ENCODE measurements at places on chromosomes 13 and 19. TPM values are rescaled to one million over a fixed set of nuclear protein-coding genes. Genes with fewer than 3 reads are reported as not detected.
A peak's percentile ranks its signal among the peaks of the same experiment; 100 is the strongest.

DNA sequence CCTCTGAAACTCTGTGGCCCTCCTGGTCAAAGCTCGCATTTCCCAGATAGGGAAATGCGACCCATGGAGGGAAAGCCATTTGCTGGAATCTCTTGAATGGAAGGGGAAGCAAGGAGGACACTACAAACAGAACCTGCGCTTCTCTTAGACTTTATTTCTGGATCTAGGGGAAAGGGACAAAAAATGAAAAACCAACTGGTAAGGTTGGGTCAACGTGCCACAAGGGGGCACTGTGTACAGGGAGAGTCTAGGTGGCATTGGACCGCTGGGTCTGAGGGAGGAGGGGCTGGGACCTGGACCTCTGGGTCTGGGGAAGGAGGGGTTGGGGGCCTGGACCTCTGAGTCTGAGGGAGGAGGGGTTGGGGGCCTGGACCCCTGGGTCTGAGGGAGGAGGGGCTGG is 5.0 kb downstream of the KLK4 start:
- no peak for DNase-seq

Gene C19orf33
- total RNA-seq: 46.8 TPM

Gene CRX
- total RNA-seq: not detected

GRCh38 chr19:55304980-55305379 is 20.2 kb downstream of the TMEM150B start:
- no peak for DNase-seq

DNA sequence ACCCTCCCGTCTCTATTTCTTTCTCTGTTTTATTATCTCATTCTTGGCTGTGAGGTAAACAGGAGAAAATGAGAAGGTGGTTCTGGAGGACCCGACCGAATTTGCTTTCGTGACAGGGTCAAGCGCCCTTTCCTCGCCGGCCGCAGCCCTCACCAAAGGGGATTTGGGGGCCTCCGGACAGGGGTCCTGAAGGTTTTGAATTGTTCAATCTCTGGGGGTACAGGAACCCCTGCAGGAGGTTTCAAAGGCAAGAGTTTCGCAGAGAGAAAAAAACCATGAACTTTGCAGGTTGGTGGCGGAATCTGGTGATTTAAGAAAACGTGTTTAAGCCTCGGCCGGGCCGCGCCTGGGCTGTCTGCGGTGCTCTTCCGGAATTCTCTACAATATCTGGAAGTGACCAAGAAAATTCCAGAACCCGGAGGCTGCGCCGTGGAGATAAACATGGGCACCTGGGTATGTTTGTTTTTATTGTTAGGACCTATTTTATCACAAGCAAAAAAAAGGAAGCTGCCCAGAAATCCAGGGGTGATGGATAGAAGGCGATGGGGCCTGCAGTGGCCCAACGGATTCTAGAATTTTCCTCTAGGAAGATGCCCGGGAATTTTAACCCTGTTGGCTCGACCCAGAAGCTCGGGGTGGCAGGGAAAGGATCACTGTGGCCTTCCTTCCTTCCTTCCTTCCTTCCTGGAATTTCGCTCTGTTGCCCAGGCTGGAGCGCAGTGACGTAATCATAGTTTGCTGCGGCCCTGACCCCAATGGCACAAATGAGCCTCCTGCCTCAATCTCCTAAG is 14.2 kb upstream of the PTBP1 start:
- no peak for DNase-seq

GRCh38 chr13:20043207-20043925 is 84.8 kb downstream of the ZMYM2 start:
- DNase-seq: no peak

GRCh38 chr19:45251452-45252354 is 632 bp downstream of the MARK4 start:
- DNase-seq: no peak

DNA sequence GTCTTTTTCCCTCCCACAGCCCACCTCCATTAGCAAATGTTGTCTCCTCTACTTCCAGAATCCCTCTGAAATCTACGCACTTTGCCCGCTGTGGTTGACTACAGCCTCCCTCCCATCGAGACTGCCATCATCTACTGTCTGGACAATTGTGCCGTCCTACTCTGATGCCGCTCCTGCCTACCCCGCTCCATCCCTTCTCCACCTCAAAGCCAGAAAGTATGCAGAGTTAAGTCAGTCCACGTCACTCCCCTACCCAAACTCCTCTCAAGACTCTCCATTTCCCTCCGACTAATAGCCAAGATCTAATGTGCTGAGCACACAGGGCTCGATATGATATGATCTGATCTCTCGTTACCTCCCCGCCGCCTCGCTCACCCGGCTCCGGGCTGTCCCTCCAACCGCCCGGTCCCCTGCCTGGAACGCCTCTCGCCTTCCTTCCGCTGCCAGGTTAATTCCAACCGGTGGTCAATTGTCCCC is 556 bp downstream of the CACTIN start:
- DNase-seq: no peak

DNA sequence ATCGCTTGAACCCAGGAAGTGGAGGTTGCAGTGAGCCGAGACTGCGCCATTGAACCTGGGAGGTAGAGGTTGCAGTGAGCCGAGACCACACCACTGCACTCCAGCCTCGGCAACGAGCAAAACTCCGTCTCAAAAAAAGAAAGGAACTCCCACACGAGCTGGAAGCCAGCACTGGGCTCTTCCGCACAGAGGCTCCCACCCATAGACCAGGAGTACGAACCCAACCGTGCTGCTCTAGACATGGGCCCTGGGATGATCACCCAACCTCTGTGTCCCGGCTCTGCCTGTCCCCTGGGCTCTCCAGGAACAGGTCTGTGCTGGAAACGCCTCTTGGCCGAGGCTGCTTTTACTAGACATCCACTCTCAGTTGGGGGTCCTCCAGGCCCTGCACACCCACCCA is 12.0 kb downstream of the DOT1L start:
- DNase-seq: no peak

DNA sequence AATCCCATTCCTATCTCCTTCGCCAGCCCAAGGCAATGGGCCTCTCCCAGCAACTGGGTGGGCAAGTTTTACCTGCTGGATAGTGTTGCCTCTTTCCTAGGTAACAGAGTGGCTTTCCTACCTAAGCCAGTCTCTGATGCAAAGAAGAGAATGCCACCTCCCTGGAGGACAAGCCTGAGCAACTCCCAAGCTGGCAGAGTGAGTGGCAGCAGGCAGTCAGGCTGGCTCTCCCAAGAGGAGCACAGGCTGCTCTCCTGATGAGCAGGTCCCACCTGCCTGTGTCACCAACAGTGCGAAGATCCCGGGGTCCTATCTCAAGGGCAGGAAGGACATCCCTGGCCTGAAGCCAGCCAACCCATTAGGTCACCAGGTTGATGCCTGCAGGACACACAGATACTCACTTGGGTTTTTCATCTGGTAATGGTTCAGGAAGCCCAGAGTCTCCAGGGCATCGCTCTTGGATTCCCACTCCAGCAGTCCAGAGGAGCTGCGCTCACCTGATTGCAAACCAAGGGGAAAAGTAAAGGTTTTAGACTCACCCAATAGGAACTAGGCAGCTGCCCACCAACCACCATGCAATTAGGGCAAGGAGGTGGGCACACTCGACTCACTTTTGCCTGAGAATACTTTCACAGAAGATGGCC is 5.5 kb upstream of the ECH1 start:
- no peak for DNase-seq

Gene B3GNT3
- total RNA-seq: 22.6 TPM

- DNase-seq: no peak
Observed at GRCh38 chr13:109651854-109652253, 134.5 kb downstream of the IRS2 start.

GRCh38 chr13:21100994-21101757 is 39.8 kb upstream of the LATS2 start:
- no peak for DNase-seq

DNA sequence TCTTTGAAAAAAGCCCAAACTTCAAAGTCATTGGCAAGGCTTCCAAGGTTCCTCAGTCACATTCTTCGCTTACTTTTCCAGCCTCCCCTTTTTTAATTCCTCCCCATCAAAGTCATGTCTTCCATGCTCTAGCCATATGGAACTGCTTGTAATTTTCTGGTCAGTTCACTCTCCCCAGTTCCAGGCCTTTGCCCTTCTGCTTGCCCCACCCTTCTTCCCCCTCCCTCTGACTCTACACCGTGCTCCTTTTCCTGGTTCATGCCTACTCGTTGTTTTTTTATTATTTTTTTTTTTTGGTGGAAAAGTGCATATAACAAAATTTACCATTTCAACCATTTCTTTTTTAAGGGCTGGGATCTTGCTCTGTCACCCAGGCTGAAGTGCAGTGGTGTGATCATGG is 102.3 kb downstream of the UBL3 start:
- no peak for DNase-seq

DNA sequence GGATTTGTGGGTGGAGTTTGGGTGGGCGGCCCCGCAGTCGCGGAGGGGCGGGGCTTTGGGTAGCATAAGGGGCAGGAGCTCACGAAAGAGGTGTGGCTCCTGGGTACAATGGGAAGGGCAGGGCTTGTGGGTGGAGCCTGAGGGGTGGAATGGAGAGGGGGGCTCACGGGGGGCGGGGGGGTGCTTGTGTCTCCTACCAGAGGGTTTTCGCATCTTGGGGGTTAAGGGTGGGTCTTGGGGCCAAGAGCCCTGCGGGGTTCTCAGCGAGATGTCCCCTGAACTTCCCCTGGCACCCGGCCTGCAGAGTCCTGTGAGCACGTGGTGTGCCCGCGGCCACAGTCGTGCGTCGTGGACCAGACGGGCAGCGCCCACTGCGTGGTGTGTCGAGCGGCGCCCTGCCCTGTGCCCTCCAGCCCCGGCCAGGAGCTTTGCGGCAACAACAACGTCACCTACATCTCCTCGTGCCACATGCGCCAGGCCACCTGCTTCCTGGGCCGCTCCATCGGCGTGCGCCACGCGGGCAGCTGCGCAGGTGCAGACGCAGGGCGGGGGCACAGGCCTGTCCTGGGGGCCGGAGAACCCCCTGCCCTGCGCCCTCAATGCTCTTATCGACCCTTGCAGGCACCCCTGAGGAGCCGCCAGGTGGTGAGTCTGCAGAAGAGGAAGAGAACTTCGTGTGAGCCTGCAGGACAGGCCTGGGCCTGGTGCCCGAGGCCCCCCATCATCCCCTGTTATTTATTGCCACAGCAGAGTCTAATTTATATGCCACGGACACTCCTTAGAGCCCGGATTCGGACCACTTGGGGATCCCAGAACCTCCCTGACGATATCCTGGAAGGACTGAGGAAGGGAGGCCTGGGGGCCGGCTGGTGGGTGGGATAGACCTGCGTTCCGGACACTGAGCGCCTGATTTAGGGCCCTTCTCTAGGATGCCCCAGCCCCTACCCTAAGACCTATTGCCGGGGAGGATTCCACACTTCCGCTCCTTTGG is 5.1 kb downstream of the FSTL3 start:
- no peak for DNase-seq

GRCh38 chr19:5114727-5115126 is 145.8 kb downstream of the KDM4B start:
- no peak for DNase-seq

Gene LRRC4B
- total RNA-seq: 21.7 TPM

Gene CYP2F1
- not detected for total RNA-seq

Gene VSTM1
- not detected for total RNA-seq

Gene FBXO27
- total RNA-seq: 8.2 TPM

- no peak for DNase-seq
Observed at GRCh38 chr19:8269724-8270123, 38.4 kb downstream of the CD320 start.

GRCh38 chr19:18058208-18059009 is 28.3 kb downstream of the IL12RB1 start:
- peak; percentile 89 for DNase-seq

DNA sequence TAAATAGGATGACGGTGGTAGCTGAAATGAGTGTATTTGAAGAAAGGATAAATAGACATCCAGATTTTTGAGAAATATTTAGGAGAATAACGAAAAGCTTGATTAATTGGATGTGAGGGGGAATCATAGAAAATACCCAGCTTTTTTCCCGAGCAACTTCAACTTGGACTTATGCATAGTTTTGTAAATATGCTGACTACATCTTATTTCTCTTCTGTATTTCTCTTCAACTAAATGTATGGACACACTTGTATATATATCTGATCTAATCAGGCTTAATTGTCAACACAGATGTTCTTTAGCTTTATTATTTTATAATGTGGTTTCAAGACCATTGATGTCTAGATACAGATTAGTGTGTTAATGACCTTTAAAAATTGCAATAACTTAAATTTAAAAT is 685.0 kb downstream of the SLITRK1 start:
- no peak for DNase-seq

Gene ZNF878
- total RNA-seq: 1.8 TPM

GRCh38 chr13:80161896-80162295 is 179.0 kb downstream of the SPRY2 start:
- no peak for DNase-seq

GRCh38 chr19:54916822-54917221 is 10.9 kb downstream of the NCR1 start:
- DNase-seq: no peak

Gene FZR1
- total RNA-seq: 63.2 TPM

- no peak for DNase-seq
Observed at GRCh38 chr13:19967621-19968020, 9.1 kb downstream of the ZMYM2 start.

DNA sequence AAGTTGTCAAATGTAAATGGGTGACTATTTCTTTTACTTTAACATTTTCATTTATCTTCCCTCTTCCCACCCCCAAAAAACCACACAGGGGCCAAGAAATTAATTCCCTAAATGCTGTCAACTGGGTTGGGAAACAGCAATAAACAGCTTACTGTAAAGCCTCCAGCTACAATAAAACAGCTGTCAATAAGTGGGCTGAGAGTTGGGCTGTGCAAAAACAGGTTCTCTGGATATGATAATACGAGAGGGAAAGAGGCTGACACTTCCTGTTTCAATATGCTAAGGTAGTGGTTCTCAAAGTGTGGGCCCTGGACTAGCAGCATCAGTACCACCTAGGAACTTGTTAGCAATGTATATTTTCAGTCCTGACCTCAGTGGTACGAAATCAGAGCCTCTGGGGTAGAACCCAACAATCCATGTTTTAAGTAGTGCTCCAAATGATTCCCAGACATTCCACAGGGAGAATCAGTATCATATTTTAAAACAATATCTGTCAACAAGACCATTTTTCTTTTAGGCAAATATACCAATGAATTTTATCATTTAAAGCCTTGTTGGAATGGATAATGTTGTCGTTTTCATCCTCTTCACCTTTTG is 8.4 kb downstream of the PCDH9 start:
- DNase-seq: no peak

DNA sequence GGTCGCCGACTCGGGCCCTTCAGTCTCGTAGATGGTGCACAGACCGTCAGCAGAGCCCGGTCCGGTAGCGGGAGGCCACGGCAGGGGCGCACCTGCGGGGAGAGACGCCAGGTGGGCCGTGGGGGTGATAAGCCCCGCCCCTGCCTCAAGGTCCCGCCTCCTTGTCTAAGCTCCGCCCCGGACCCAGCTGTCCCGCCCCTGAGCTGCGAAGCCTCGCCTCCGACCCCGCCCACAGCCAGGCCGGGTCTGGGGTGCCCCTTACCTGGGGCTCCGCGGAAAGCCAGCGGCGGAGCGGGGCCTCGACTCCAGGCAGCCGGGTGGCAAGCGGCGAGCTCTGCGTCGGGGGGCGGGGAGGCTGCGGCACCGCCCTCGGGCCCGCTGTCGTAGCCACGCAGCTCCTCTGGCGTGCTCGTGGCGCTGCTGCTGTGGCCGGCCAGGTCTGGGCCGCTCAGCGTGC is 4.7 kb downstream of the PRR36 start:
- no peak for DNase-seq

Gene RTBDN
- total RNA-seq: not detected

Gene POLR2E
- 181 TPM for total RNA-seq
